ENCODE measurements at places on chromosomes 11 and 22.

GRCh38 chr11:124920870-124921609, 2.0 kb downstream of the HEPN1 start:
- DNase-seq, result peak; percentile 68

DNA sequence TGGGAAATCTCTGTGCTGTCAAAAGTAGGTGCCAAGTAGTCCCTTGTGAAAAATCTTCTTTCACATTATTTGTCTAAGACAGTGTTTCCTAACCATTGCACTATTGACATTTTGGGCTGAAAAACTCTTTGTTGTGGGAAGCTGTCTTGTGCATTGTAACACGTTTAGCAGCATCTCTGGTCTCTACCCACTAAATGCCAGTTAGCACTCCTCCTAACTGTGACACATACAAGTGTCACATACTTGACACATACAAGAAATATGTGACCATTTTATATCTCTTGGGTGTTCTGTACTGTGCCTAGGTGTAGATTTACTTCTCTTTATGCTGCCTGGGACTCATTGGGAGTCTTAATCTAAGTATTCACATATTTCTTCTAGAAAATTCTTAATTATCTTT, 57.8 kb downstream of the NXPE1 start:
- DNase-seq, result no peak

GRCh38 chr22:23752090-23752691, 1.3 kb upstream of the ZNF70 start:
- DNase-seq, result no peak

DNA sequence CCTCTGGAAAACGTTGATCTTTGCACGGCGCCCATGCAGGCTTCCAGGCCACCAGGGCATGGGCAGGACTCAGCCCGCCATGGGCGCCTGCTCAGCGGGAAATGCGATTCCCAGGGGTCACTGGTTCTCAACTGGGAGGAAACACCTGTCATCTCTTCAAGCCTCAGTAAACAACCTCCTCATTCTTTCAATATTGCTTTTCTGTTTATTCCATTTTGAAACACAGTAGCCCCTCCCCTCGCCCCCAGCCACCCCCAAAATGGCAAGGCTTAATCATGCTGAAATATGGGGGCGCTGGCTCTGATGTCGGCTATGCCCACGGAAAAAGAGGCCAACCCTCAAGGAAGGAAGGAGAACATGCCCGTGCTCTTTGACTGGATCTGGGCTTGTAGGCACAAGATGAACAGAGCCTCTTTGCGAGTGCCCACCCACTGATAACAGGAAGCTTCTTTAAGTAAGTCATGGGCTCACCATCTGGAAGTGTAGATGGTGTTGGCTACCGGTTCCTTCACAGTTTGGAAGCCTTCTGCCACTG, 594 bp upstream of the POU2AF1 start:
- DNase-seq, result no peak

DNA sequence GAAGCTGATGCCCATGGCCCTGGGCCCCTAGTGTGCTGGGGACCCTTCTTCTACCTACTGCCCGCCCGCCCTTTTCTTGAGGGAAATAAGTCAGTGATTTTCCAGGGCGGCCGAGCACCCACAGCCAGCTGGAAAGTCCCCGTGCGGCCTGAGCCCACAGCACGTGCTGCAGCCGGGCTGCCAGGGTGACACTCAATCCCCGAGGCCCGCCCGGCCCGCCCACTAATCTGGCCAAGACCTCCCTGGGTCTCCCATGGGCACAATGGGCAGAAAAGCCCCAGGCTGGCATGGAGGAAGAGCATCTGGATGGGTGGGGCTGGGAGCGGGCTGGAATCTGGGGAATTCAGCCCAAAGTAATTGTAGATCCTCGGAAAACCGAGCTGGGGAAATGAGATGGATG, 24.8 kb downstream of the WNT7B start:
- no peak for DNase-seq

DNA sequence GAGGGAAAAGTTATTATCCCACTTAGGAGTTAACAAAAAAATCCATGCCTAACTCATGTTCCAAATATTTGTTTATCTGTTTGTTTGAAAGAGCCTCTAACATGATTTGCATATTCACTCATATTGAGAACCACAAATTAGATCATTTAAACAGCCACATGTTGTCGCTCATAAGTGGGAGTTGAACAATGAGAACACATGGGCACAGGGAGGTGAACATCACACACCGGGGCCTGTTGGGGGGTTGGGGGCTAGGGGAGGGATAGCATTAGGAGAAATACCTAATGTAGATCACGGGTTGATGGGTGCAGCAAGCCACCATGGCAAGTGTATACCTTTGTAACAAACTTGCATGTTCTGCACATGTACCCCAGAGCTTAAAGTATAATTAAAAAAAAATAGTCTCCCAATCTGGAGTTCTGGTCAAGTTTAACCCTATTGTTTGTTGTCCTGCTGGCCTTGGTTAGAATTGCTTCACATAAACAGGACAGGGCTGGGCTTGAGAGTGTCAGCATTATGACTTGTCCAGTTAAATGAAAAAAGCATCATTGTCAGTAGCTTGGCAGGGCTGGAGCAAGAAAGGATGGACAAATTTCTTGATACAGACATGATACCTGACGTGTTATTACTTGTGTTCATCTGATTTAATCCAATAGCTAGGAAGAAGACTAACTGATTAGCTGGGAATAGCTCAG, 57.8 kb upstream of the PSMA1 start:
- DNase-seq, result no peak

- DNase-seq, result no peak
These were observed 4.3 kb downstream of the BCO2 start for GRCh38 chr11:112179601-112180000.

- DNase-seq, result no peak
These were observed 5.6 kb downstream of the AHNAK start for GRCh38 chr11:62540804-62541701.

- DNase-seq, result peak; percentile 48
These were observed 25.1 kb upstream of the RELT start for GRCh38 chr11:73350908-73351636.

DNA sequence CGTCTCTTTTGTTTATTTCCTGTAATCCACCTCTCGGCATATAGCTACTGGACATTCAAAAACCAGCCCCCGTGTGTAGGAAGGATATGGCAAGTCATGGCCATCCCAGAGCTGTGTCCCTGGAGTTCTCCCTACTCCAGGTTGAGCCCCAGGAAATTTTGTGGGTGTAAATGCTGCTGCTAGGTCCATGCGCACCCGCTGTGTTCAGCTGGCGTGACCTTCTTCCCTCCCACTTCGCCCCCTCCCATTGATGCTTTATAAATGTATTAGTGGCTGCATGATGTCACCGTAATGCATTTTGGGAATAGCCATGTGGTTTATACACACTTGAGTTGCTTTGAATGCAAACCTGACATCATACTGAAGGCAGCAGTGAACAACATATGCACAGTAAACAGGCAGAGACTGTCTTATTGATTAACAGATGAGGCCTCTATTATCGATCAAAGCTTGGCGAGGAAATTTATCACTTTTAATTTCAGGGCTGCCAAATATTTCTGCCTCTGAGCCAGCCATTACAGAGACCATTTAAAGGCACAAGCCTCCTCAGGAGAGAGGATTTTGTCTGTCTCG, 113.6 kb upstream of the NNMT start:
- DNase-seq, result no peak

GRCh38 chr22:39576027-39576426, 5.5 kb downstream of the CACNA1I start:
- DNase-seq, result no peak

DNA sequence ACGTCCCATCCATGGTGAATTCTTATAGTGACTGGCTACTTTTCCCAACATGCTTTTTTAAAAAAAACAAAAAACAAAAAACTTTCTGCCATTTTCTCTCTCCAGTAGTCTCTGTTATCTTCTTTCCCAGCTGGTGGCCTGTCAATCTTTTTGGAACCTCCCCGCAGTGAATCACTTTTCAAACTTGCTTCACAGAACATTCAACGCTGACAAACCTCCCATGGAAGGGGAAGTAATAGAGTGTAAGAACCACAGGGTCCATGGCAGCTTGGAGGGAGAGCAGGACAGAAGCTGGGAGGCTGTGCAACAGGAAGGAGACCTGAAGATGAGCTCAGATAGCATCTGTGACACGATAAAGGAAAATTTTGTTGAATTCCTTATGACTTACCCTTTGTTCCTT, 9.8 kb upstream of the CECR2 start:
- DNase-seq, result no peak

DNA sequence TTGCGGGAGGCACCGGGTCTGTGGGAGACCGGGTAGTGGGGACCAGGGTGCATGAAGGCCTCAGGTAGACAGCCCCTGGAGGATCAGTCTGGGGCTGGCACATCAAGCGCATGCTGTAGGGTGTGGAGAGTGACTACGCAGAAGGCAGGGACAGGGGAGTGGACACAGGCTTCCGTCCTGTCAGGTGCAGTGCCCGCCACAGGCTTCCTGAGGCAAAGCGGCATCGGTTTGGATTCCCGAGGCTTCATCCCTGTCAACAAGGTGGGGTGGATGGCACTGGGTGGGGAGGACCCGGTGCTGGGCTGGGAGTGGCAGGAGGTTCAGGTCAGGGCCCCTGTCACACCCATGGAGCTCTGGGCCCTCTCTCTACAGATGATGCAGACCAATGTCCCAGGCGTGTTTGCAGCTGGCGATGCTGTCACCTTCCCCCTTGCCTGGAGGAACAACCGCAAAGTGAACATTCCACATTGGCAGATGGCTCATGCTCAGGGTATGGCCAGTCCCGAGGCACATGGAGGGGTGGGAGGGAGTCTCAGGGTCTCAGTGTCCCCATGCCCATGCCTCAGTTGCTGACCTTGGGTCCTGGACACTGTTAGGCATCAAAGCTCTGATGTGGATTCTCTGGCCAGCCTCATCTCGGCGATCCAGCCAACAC, 4.5 kb upstream of the LZTR1 start:
- DNase-seq, result no peak

DNA sequence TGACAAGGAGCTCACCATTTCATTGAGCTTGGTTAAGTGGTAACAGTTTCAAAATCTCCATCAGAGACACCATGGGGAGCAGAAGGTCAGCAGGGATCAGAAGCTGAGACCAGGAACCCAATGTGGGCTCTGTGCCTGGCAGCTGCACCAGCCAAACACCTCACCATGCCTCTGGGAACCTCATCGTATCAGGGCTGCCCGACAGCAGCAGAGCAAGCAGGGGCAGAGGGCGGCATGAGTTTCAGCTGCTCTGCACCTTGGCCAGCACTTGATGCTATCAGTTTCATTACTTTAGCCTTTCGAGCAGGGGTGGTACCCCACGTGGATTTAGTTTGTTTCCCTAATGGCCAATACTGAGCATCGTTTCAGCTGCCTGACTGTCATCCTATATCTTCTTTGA, 77.8 kb downstream of the DGCR2 start:
- DNase-seq, result no peak

GRCh38 chr11:45655347-45655756, 10.1 kb downstream of the CHST1 start:
- DNase-seq, result peak; percentile 34

- DNase-seq, result no peak
These were observed 5.8 kb downstream of the MOB2 start for GRCh38 chr11:1480555-1481482.

GRCh38 chr11:65410936-65411680, 11.5 kb upstream of the NEAT1 start:
- DNase-seq, result no peak

DNA sequence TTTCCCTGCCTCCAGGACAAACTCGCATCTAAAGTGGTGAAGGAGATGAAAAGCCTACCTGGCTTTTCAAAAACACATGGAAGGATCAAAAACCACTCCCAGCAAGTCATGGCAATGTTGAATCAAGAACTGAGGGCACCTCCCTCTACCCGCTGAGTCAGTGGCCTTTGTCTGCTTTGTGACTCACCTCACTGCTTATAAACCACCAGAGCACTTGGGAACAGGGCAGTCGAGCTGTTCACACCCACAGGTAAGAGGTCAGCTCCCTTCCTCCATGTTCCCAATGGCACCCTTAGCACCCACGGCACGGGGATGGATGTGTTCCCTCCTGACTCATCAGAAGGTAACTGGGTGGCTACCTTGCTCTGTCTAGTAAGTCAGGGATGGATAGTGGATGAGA, 21.7 kb downstream of the TENM4 start:
- DNase-seq, result no peak

DNA sequence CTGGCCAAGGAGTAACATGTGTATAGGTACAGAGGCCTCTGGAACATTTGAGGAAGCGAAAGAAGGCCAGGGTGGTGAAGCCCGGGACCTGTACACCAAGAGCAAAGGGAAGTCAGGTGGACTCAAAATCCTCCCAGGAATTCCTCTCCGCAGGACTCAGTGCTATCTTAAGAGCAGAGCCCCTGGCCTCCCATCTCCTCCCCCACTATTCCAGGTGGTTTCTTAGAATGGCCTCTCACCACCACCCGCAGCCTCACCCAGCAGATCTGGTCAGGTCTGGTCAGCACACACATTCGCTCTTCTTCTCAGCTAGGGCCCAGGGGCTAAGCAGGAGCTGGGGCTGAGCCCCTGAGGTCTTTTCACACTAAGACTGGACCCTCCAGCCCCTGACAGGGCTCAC, 59.1 kb downstream of the SCGB1A1 start:
- DNase-seq, result no peak
